ENCODE measurements at places on chromosomes 3 and 15.

DNA sequence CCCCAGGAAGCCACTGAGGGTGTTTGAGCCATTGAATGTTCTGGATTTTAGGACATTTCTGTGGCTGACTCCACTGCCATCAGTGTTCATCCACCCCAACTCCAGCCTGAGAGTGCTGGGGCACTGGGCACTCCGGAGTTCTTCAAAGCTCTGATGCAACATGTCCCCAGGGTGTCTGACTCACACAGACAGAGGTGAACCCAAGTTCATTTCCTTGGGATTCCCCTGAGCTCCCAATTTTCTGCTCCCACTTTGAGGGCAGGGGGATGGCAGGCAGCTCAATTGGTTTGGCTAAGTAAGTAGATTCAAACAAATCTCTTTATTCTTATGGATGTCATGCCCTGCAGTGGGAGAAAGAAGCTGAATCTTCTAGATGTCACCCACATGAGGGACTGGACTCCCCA lies 2.2 kb downstream of the STRA6 start:
- no peak for DNase-seq

GRCh38 chr3:128432971-128433836 lies 33.5 kb downstream of the DNAJB8 start:
- no peak for DNase-seq

- DNase-seq, result no peak
These were observed 19.8 kb downstream of the LRCH3 start for GRCh38 chr3:197810901-197811300.

GRCh38 chr3:152267831-152268554 lies 736 bp upstream of the MBNL1 start:
- no peak for DNase-seq

DNA sequence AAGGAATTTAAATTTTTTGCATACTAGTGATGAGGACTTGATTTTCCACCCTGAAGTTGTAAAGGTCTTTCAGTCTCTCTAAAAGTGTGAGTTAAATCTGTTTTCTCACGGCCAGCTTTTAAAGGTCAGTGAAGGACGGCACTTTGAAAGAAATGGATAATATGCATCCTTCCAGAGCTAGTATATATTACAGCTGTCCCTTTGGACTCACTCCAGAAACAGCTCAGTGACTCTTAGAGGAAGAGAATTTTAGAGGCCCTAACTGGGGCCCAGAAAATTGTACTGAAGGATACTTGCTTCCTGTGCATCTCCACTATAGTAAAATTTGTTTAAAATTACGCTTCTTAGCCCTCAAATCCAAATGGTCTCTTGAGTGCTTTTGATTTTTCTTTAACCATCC lies 41.6 kb downstream of the PIK3CA start:
- DNase-seq, result no peak

- DNase-seq, result no peak
These were observed 98.3 kb downstream of the ABHD5 start for GRCh38 chr3:43789028-43789427.

All from activated effector memory CD4-positive, alpha-beta T cell treated with anti-CD3 and anti-CD28 coated beads, Interleukin-2, amount 50 U/mL, for 16 hours (primary cell).